Suppressor macrophage treated with lipopolysaccharide for 4 hours (primary cell): ENCODE measurements at places on chromosomes 11 and 22.

- DNase-seq = no peak
Observed at GRCh38 chr11:106063009-106063408, 14.1 kb downstream of the KBTBD3 start.

GRCh38 chr11:31487848-31488247, 21.6 kb downstream of the IMMP1L start:
- peak; percentile 59 for DNase-seq

GRCh38 chr22:26986884-26987283, 329.5 kb downstream of the MIAT start:
- DNase-seq = no peak

GRCh38 chr22:50527921-50528681, 1.7 kb downstream of the TYMP start:
- peak; percentile 34 for DNase-seq

GRCh38 chr22:50177537-50178470, 7.3 kb downstream of the PANX2 start:
- DNase-seq = no peak

GRCh38 chr11:66407651-66408050, 13.2 kb upstream of the NPAS4 start:
- DNase-seq = no peak

DNA sequence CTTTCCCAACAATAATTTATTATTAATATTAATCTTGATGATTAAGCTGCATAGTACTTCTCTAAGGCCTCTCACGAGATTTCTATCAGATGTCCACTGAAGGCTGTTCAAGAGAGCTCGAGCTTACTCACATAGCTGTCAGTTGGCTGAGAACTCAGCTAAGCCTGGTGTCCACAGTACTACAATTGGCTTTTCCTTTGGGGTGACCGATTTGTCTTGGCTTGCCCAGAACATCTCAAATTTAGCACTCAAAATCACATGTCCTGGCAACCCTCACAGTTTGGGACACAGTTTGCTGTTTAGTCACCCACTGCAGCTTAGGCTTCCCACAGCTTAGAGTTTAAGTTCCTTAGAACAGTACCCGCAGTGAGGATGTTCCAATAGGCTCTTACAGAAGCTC, 96.5 kb downstream of the LUZP2 start:
- no peak for DNase-seq

- DNase-seq = no peak
Observed at GRCh38 chr11:133026952-133027351, 505.3 kb downstream of the OPCML start.

DNA sequence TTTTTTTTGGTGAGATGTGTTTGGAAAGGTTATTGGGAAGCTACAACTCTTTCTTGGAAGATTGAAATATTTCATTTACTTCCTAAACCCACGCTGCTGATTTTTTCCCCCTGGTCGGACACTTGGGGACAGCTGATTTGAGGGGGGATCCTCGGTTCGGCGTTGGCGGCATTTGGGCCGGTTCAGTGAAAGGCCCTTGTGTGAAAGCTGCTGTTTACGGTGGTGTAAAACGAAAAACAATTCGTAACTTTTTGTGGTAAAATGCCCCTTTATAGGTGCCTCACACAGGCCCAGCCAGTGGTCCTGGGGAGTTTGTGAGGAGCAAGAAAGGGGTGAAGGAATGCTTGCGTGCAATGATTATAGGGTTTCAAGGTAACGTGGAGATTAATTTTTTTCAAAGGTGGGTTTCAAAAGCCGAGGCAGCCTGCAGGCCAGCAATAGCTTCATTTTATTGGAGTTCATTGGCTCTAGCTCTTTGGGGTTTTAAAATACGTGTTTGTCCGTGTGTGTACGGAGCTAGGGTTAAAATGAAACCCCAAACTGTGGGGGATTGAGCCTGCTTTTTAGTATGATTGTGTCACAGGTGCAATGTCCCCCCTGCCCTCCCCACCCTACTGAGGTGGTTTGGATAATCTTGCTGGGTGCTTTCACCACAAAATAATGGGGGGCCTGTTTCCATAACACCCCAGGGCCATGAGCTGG, 77.2 kb upstream of the PPARA start:
- DNase-seq = no peak

DNA sequence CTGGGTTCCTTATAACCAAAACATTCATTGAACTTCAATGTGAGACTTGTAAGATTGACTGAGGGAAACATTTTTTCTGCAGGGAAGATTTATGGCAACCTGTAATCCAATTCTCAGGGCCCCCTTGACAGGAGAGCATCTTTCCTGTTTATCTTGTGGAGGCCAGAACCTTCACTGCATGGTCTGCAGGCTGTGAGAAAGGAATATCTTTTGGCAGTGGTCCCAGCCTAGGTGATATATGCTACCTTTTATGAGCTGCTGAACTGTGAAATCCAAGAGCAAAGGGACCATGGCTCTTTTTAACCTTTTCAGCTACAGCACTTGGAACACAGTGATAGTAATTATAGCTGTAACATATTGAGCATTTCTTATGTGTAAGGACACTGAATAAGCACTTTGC, 590.2 kb upstream of the B3GAT1 start:
- DNase-seq = no peak

DNA sequence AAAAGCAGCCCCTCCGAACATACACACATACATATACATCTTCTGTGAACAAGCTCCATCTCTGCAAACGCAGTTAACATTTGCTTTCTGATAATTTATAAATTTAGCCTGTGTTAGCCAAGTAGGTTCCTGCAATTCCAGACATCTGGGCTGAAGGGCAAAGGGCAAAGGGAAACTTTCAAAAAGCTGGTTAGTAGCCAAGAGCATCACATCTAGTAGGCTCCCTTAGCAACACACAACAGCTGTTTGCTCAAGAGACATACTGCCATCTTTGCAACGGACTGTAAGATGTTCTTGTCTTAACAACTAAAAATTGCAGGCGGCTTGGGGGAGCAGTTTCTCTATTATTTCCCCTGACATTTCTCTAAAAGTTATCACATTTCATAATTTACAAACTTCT, 134.9 kb downstream of the RBFOX2 start:
- DNase-seq = no peak

GRCh38 chr11:312092-312816, 1.6 kb upstream of the IFITM1 start:
- DNase-seq = peak; percentile 43

GRCh38 chr11:22774716-22775115, 54.9 kb downstream of the SVIP start:
- DNase-seq = no peak

DNA sequence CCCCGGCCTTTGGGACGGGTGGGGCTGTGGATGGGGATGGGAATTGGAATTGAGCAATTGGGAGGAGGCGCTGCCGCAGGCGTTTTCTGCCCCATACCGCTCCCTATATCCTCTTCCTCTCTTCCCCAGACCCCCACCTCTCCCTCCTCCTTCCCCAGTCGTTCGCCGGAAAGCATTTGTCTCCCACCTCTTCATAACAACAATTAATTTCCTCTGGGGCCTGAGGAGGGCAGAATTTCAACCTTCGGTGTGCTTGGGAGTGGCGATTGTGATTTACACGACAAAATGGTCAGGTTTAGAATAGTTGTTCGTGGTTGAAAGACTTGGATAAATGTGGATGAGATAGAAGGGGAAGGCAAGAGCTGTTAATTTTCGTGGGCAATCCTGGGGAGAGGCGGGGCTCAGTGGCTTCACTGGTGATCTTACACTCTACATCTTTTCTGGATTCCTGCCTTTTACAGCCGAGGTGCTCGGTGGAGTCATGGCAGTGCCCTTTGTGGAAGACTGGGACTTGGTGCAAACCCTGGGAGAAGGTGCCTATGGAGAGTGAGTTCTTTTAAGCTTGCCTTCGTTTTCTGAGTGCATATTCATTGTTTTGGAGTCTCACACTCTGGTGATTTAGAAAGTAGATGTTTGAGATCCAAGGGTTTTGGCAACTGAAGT, 1.5 kb downstream of the CHEK1 start:
- DNase-seq = no peak

DNA sequence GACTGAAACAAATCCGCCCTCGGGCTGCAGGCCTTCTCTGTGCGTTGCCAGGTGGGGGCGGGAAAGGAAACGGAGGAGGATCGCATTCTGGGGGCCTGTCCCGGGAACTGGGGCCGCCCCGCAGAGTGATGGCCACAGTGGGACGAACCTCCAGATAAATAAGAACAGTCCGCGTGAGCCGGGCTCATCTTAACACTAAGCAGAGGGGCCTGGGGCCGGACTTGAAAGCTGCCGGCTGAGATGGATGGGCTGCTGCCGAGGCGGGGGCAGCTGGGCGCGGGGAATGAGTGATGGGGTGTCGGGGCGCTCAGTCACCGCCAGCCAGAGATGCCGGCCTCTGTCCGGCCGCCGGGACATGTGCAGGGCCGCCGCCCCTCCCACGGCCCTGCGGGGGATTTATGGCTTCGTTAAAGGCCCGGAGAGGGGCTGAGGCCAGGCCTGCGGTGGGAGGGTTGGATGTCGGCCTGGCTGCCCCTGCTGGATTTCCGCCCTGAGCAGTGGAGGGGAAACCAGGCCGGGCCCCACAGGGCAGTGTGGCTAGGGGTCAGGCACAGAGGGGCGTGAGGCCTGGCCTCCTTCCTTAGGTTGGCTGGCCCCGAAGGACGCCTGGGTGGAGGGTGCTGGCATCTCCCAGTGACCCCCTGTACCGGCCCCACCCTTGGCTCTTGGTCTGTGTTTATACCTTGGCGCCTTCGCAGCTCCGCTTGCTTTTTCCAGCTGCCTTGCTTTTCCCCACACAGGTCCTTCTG, 45.3 kb upstream of the CD82 start:
- no peak for DNase-seq

DNA sequence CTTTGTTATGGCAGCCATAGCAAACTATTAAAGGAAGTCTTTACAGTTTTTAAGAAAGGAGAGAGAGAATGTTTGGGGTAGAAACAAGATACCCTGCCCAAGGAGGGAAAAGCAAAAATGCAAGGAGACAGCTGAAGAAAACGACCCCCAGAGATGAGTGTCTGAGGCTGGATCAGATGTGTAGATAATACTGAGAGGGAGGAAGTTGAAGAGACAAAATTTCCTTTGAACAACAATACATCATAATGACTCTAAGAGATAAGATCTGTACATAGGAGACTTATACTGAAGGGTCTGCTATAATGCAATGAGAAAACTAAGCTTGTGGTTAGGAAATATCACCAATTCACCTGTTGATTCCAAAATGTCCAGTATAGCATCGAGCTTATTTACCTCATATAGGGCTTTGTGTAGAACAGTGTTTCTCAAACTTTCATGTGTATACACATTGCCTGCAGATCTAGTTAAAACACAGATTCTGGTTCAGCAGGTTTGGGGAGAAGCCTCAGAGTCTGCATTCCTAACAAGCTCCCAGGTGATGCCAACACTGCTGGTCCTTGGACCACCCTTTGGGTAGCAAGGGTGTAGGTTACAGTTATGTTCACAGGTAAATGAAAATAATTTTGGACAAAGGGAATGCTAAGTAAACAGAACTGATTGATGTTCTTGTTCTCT, 5.8 kb upstream of the CEP295 start:
- DNase-seq = no peak

GRCh38 chr11:8033305-8034105, 46.4 kb downstream of the EIF3F start:
- peak; percentile 65 for DNase-seq

DNA sequence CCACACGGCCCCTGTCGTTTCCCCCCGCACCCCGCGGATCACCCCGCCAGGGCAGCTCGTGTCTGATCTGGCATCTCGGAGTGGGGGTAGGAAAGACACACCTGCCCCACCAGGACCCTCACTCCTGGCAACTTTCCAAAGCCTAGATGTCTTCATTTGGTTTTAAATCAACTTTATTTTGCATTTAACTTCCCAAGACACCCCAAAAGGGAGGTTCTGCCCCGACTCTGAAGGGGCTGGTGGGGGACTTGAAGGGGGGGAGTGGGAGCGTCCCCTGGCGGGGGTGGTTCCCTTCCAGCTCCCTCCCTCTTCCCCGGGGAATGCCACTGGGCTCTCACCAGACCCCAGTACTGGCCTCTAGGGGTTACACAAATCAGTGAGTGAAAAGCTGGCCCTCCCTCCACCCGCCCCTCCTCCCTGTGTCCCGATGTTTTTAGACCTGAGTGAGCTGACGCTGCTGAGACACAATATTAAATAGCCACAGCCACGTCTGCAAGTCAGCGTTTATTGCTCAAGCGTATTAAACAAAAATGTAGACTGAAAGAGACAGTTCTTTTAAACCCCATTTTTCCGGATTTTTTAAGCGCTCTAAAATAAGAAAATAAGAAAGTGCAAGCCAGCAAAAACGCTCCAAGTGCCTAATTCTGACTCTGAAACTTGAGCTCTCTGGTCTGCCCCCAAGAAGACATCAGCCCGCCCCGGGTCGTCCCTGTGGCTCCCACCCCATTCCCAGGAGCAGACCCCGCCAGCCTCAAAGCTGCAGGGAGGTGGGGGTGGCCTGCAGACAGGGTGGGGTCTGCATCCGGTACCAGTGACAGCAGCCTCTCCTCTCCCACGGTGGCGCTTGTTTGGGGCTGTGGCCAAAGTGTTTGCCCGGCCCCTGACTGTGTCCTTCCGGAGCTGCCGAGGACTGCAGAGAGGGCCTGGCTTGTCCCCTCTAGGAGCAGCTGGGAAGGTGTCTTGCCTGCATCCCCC, 1.1 kb upstream of the TTLL8 start:
- DNase-seq = no peak

- DNase-seq = peak; percentile 46
Observed at GRCh38 chr11:130202009-130202817, 42.6 kb downstream of the ST14 start.

DNA sequence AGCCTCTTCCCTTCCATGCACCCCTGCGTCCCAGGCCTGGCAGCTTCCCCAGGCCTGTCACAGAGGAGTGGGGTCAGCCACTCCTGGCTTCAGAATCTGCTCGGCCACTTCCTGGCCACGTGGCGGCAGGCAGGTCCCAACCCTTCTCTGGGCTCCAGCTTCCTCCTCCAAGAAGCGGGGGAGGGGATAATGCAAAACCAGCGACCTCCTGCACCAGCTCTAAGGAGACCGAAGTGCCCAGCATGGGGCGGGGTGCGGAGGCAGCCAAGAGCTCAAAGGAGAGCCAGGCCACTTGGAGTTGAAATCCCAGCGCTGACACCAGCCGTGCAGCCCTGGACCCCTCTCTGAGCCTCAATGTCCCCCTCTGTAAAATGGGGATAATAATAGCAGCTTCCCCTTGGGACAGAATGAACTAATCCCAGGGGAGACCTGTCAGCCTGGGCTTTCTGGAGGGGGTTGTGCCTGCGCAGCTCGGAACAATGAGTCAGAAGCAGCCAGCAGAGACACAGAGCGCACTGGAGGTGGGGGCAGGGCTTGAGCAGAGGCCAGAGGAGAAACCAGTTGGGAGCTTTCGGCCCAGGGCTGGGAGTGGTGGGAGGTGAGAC, 22.8 kb upstream of the PICK1 start:
- DNase-seq = peak; percentile 55
